ENCODE measurements at places on chromosomes 2 and 18.

DNA sequence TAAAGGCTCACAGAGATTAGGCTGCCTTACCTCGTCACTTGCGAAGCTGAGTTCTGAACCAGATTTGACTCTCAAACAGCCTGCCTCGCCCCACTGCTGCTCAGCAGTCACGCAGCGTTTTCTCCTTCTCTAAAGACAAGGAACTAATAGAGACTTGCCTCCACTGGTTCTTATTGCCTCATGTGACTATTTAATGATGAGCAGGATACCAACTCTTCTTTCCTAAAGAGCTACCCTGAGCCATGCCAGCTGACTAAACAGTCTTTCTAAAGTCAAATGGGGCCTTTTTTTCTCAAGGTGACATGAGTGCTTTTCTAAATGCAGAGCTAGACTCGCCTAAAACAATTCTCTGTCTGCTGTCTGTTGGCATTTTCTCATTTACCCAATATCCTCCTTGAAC, 147.5 kb downstream of the NCKAP5 start:
- no peak for DNase-seq

DNA sequence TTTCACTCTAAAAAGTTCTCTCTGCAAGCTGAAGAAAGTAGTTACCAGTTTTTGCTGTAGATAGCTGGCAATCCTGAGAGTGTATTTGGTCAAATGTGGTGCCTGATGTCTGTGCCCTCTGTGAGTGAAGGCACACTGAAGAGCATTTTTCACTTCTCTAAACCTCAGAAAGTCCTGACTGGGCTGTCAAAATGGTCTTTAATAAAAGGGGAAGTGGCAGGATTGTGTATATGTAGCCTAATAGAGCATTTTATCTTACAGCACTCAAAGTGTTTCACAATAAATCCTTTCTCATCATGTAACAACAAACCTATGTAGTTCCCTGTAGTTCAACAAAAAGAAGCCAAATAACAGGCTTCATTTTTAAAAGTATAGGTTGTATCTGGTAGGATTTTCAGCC, 1552.3 kb upstream of the SLC39A10 start:
- no peak for DNase-seq

DNA sequence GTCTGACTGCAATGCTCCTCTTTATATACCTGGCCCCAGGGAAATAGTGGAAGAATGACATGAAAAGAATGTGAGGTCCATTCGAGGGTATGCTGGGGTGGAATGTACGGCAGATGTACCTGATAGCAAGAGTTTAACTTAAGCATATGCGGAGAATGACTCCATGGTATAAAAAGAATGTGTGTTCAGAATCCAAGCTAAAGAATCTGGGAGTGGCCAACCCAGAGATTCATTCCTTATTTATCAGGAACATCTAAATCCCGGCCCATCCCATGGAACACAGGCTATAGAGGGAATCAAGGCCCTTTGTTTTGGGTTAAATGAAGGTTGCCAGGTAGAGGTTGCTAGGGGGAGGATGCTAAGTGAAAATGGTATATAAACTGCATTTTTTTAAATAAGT, 150.0 kb downstream of the ZNF385B start:
- DNase-seq, result no peak

DNA sequence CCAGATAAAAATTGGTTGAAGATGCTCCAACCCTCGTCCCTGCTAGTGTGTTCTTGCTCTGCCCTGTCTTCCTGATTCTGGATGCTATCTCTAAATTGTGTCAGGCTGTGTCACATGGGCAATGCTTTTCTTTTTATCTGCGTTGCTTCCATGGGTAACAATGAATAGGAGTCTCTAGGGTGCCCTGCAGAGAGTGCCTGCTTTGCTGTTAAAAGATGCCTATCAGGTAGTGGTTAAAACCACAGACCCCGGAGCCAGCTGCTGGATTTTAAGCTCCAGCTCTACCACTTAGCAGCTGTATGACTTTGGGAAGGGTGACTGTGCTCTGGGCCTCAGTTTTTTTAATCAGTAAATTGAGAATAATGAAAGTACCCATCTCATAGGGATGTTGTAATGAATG, 340.3 kb downstream of the PLCL1 start:
- no peak for DNase-seq
